ENCODE measurements at places on chromosomes 1 and 21.

- no peak for DNase-seq
Observed at GRCh38 chr1:78420181-78420580, 70.6 kb upstream of the PTGFR start.

GRCh38 chr1:245748646-245749045 lies 593.9 kb downstream of the KIF26B start:
- no peak for DNase-seq

DNA sequence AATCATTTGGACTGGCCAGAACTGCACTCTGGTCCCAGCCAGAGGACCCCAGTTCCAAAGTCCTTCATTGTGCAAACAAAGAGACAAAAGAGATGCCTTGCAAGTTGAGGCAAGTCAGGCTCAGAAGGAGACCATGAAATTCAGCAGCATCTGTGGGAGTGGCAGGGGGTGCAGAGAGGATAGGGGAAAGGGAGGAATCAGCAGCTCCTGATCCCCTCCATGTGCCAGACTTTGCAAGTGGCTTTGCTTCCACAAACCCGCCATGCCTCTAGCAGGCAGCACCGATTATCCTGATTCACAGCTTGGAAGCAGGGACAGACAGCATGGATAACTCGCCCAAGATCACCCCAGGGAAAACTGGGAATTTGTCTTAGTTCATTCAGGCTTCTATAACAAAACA lies 2.1 kb upstream of the CAPN9 start:
- no peak for DNase-seq

DNA sequence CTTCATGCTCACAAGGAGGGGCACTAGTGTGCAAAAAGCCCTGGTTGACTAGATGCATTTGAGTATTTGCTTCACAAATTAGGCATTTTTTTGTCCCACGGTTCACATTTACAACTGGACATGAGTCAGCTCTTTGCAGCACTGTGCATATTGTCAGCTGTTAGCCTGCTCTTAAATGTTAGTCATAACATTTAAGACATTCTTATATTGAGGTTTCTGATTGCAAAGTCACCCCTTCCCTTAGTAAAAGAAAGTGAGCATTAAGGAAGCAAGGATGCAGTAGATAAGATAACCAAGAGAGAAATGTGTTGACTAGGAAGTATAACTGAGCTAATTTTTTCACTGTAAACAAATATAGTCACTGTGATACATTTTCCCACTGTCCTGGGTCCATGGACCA lies 132.6 kb upstream of the CTTNBP2NL start:
- DNase-seq = no peak

DNA sequence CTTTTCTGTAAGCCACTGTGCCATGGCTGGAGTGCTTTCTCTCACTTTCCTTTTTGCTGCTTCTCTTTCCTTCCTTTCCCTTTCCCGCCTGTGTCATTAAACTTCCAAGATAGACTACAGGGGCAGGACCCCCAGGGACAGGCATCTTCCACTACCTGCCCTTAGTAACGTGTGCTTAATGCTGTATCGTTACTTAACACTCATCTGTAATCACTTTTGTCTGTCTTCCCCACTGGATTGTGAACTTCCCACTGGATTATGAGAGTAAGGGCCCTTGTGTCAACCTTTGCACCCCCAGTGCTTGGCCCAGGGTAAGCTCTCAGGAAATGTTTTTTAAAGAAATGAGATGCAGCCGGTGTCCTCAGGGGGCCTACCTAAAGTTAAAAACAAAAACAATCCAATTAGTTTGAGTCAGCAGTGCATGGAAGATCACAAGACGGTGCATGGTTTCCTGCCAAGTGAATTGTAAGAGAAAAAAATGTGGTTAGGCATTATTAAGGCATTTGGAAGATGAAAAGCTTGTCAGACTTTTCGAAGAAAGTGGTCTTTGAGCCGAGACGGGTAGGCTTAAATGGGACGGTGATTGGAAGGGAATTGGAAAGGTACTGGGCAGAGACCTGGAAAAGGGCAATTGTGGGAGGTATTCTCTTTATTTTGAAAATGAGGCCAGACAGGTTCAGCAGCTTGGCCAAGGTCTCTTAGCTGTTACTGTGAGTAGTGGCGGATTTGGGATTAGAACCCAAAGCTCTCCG lies 958 bp downstream of the LYPLAL1 start:
- no peak for DNase-seq

DNA sequence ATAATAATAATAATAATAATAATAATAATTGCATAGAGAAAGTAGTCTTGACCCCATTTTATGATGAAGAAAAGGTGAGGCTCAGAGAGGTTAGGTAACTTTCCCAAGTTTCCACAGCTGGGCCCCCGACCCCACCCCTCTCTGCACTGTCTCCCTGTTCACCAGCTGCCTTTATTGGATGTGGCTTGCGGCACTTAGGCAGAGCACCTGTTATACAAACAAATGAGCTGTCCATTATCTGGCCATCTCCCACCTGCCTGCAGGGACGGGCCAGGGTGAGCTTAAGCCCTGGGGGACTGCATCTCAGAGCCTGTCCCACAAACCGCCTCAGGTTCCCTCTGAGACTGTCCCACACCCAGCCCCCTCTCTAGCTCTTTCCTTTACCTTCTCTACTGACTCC lies 10.1 kb upstream of the EFNA1 start:
- DNase-seq = no peak

- DNase-seq = no peak
Observed at GRCh38 chr1:168135921-168136708, 615 bp downstream of the GPR161 start.

DNA sequence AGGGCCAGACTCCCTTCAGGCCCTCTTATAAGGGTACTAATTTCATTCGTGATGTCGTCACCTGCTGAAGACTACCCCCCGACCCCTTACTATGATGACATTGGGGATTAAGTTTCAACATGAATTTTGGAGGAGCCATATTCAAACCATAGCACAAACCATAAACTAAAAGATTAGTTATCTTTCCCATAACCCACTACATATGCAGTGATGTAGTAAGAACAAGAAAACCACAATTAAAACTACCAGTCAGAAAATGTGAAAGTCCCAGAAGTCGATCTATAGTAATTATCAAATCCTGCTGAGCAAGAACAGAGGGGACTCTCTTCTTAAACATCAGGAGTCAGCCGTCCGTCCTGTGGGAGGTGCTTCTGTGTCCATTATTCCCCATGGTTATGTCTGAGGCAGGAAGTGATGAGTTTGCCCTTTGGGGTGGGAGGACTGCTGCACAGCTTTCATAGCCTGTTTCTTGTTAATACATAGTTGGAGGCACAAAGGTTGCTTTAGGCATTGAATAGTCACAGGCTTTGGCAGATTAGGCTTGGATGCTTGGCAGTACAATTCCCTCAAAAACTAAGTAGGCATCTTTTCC lies 35.9 kb upstream of the PTGFRN start:
- no peak for DNase-seq

DNA sequence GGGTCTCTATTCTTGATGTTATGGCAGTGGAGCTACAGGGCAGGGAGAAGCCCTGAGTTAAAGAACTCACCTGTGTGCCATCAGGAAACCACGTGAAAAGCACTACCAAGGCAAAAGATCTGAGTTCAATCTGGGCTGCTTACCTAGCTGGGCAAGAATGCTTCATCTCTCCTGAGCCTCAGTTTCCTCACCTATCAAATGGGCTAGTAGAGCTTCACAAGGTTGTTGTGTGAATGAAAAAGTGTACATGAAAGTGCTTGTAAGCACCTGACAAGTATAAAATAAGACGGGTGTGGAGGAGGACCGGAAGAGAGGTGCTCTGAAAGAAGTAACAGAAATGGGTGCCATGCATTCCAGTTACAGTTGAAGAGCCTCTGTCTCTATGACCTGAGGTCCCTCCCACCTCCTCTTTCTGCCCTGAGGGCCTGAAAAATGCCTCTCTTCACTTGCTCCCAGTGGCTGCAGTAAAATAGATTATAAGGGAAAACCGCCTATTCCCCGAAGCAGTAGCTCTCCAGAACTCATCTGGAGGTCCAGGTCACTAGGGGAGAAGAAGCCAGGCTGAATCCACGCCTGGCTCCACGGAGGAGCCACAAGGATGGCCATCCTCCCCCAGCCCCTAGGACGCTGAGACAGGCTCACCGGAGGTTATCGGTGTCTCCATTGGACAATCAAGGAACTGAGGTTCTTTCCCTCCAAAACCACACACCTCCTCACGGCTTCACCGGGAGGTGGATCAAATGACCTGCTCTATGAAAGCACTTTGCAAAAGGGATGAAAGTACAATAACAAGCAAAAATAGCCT lies 1.4 kb downstream of the GPR161 start:
- DNase-seq = no peak

- no peak for DNase-seq
Observed at GRCh38 chr1:245084551-245084950, 70.2 kb upstream of the KIF26B start.

GRCh38 chr1:45687754-45688740 lies at the start of gene TMEM69:
TSS of gene TMEM69 (plus strand) at chr1:45688181. CDS start at chr1:45691069, 2,888 bp downstream.
- no peak for DNase-seq

GRCh38 chr21:46553993-46554392 lies 50.9 kb downstream of the S100B start:
- no peak for DNase-seq

- no peak for DNase-seq
Observed at GRCh38 chr1:50666849-50667248, 243.6 kb upstream of the DMRTA2 start.

DNA sequence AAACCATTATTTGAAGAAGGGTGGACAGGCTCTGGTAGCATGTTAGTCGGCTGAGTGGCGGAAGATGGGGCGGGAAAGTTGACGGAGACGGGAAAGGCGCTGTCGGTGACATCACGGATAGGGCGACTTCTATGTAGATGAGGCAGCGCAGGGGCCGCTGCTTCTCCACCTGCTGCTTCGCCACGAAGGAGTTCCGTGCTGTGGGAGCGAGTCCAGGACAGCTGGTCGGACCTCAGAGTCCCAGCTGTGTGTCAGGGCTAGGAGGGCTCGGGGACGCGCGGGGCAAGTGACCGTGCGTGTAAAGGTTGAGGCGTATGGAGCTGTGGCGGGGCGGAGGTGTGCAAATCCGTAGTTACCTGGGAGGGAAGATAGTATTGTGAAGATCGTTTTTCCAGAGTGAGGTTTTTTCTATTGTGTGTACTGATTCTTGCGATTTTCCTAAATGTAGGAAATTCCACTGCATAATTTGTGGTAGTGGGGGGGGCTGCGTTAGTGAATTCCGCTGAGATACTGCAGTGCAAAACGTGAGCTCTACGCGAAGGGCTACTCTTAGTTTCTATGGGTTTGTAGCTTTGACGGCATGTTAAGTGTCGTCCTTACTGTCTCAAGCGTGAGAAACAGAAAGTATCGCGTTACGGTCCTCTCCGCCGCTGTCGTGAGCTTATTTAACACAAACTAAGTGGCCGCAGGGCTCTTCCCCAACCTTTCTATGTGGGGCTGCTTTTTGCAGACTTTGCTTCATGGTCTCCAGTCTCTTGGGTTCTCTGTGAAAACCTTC lies 111.2 kb upstream of the NBPF11 start:
- no peak for DNase-seq

- no peak for DNase-seq
Observed at GRCh38 chr1:71586030-71586429, 505.2 kb upstream of the ZRANB2 start.

DNA sequence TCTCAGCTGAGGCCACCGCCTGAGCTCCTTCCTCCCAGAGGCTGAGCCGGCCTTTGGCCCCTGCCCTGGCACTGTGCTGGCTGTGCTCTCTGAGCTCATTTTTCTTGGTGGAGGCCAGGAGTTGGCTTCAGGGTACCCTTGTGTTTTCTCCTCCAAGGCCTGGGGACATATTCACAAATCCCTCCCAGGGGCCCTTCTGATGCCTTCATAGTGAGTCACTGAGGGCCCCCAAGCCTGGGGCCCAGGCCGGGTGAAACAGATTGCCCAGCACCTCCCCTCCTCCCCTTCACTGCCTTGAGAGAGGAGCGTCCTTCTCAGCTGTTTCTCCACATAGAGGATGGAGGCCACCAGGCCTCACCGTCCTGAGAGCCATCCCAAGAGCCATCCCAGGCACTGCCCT lies 105.8 kb downstream of the SIK1 start:
- no peak for DNase-seq

DNA sequence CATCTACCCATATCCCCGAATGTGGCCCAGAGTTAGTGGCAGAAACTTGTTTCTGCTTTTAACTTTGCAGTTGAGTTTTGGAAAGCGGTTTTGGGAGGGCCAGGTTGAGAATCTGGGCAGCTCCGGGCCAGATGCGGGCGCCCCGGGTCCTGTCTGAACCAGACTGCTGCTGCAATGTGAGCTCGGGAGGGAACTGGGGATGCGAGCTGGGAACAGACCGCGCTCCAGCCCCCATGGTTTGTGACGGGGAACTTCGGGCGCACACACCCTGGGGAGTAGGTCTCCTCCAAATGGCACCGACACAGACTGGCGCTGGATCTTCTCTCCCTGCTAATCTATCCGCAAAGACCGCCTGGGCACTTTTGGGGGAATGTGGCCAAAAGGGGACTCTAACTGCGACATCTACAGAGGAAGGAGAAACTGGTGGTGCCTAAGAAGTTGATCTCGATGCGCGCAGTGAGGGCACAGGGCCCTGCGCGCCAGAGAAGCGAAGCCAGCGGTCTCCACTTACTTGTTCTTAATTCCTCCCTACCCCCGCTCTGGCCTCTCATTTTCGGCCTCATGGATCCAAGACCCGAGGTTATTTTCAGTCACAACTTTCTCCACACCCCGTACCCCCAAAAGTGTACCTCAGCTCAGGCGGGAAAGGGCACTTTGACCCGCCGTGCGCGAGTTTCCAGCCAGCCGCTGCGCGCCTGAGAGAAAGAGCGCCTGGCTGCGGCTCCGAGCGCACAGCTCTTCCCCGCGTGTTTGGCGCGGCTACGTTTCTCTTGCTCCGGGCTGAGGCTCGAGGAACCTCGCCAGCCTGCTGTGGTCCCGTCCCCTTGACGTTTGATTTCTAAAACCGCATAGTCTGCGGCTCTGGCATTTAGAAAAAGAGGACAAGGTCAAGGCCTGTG lies 411.0 kb upstream of the ESRRG start:
- no peak for DNase-seq

DNA sequence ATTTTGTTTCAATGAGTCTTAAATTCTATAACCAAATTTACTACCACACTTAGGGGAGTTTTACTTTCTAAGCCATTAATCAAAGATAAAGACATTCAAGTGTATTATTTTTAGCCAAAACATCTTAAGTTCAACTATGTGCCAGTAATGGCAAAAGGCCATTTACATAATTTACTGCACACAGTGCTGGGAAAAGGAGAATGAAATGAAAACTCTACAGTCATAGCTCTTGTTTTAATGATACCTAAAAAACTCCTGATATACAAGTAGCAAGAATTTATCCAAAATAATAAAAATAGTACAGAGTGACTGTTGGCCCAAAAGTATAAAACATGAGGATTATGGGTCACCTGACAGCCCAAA lies 42.4 kb upstream of the C1orf198 start:
- DNase-seq = no peak
